ENCODE measurements at places on chromosomes 4 and X. TPM values are rescaled to one million over a fixed set of nuclear protein-coding genes. Genes with fewer than 3 reads are reported as not detected.

HSFX2 gene
- 0.82 TPM for polyA plus RNA-seq

TRIM2 gene
- 19.4 TPM for polyA plus RNA-seq

C4orf46 gene
- polyA plus RNA-seq = 16.2 TPM

UGT2A3 gene
- 19.6 TPM for polyA plus RNA-seq

JADE1 gene
- polyA plus RNA-seq = 29.7 TPM

GRCh38 chr4:156870131-156870530, 101.5 kb downstream of the PDGFC start:
- H3K27me3 ChIP-seq = no peaks in the 10 kb centered on the region
- H3K4me3 ChIP-seq = no peak overlapping the region
- no peak overlapping the region for H3K27ac ChIP-seq
- no peaks in the 10 kb centered on the region for H3K4me1 ChIP-seq
- DNase-seq = no peak

GRCh38 chr4:784401-785331, 41.3 kb downstream of the CPLX1 start:
- no peak overlapping the region for H3K4me3 ChIP-seq
- peaks cover 39% of the 10 kb centered on the region for H3K4me1 ChIP-seq
- H3K27me3 ChIP-seq = peaks cover 51% of the 10 kb centered on the region
- no peak overlapping the region for H3K27ac ChIP-seq
- H3K36me3 ChIP-seq = peaks cover 8% of the 10 kb centered on the region

- H3K4me1 ChIP-seq = no peaks in the 10 kb centered on the region
- no peak for DNase-seq
- H3K36me3 ChIP-seq = no peaks in the 10 kb centered on the region
These were observed 1634.3 kb upstream of the ADGRL3 start for GRCh38 chr4:59565836-59566235.

DNA sequence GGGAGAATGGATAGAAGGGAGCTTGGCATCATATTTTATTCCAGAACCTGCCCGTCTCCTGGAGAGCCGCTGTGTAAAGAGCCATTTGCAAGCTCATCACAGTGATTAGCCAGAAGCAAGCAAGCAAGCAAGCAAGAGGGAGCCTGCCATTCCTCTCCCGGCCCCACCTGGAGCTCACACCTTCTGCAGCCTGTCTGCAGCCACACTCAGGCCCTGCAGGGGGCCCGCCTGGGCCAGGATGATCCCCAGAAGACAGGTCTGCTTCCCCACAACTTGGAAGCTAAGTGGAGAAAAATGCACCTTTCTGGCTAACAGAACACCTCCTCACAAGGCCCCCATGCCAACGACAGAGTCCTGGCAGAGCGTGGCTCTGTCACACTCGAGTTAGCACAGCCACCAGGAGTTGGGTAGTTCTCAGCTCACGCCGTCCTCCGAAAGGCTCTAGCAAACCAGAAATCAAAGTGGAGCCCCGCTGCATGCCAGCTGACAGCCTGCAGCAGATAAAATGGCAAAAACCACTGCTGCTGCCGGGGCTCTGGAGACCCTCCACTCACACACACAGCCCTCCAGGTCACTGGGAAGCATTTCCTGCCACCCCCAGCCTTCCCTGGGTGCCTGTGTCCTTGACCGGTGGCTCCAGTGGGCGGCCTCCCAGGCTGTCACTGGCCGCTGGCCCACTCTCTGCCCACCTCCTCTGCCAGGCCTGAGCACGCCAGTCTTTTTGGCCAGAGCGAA, 54.9 kb downstream of the DCTD start:
- no peak overlapping the region for H3K27ac ChIP-seq
- no peaks in the 10 kb centered on the region for H3K36me3 ChIP-seq
- H3K27me3 ChIP-seq = no peaks in the 10 kb centered on the region
- no peak overlapping the region for H3K4me3 ChIP-seq

DNA sequence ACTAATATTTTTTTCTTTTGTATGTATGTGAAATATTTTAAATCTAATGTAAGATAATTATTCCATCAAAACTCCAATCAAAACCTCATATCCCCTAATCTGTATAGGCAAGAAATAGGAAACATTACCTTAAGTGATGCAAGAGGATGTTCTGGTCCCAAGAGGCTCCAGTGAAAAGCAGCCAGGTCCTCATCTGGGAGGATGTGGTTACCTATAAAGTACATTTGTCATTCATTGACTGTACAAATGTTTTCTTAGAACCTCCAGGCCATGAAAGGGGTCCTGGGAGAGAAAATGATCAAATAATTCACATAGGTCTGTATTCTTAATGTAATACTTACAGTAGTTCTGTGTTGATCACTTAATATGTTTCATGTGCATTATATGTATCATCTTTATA, 25.5 kb downstream of the FAM120C start:
- peaks cover 12% of the 10 kb centered on the region for H3K36me3 ChIP-seq
- no peaks in the 10 kb centered on the region for H3K4me1 ChIP-seq
- H3K27ac ChIP-seq = no peak overlapping the region
- H3K27me3 ChIP-seq = no peaks in the 10 kb centered on the region
- no peak for DNase-seq
- H3K4me3 ChIP-seq = no peak overlapping the region

DNA sequence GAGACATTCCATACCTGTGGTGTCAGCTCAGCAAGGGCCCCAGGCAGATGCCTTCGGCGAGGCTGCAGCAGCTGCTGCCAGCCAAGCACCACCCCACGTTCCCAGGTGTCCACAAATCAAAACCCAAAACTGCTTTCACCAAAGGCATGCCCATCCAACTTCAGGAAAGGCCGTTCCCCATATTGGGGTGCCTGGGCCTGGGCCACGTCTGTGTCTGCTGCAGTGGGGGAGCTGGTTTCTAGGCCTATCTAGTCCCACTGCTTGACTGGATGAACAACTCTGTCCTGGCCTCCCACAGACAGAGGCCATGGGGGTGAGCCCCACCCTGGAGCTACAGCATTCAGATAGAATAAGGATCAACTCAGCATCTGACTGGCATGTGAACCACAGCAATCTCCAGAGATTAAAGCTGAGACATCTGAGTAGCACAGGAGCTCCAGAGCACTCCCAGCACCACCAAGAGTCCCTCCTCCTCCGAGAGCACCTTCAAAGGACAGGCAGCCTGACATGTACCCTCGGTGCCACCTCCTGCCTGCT, 37.0 kb downstream of the NAT8L start:
- H3K27ac ChIP-seq = no peak overlapping the region
- H3K36me3 ChIP-seq = no peaks in the 10 kb centered on the region
- H3K27me3 ChIP-seq = peaks cover 5% of the 10 kb centered on the region
- H3K4me1 ChIP-seq = peaks cover 12% of the 10 kb centered on the region
- H3K4me3 ChIP-seq = no peak overlapping the region
- no peak for DNase-seq

DNA sequence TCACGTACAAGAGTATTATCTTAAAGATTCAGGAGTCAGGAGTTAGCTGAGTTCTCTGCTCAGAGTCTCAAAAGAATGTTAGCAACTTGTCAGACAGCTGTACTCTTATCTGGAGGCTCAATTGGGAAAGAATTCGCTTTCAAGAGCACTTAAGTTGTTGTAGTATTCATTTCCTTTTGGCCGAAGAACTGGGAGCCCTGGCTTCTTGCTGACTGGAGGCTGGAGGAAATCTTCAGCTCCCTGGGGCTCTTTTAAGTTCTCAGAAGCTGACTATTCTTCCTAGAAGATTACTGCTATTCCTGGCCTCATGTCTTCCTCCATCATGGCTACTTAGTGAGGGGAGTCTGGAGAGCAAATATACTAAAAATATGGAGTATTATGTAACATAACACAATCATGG, 587.2 kb downstream of the EPHA5 start:
- H3K36me3 ChIP-seq = no peaks in the 10 kb centered on the region
- H3K4me3 ChIP-seq = no peak overlapping the region
- H3K27me3 ChIP-seq = no peaks in the 10 kb centered on the region
- H3K27ac ChIP-seq = no peak overlapping the region
- H3K4me1 ChIP-seq = no peaks in the 10 kb centered on the region

DNA sequence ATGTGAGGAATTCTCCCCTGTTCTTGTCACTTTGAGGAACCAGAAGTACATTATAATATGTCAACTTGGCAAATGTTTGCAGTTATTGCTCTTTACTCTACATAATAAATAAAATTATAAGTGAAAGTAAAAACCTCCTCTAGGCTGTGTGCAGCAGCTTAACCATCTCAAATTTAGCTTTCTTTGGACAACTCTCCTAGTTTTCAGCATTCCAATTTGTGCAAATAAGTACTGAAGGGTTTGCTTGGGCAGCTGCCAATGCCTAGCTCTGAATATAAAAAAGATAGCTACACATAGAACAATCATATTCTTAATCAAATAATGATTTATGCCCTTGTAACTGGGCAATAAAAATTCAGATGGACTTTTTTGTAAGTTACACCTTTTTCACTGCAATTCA, 82.5 kb downstream of the GASK1B start:
- H3K36me3 ChIP-seq = no peaks in the 10 kb centered on the region
- no peaks in the 10 kb centered on the region for H3K27me3 ChIP-seq
- H3K4me3 ChIP-seq = no peak overlapping the region
- DNase-seq = peak; percentile 19
- H3K27ac ChIP-seq = no peak overlapping the region
- no peaks in the 10 kb centered on the region for H3K4me1 ChIP-seq

GRCh38 chr4:99104153-99104552, 15.6 kb upstream of the ADH5 start:
- no peaks in the 10 kb centered on the region for H3K36me3 ChIP-seq
- no peak overlapping the region for H3K27ac ChIP-seq
- no peak for DNase-seq
- no peaks in the 10 kb centered on the region for H3K27me3 ChIP-seq
- no peak overlapping the region for H3K4me3 ChIP-seq
- no peaks in the 10 kb centered on the region for H3K4me1 ChIP-seq

DNA sequence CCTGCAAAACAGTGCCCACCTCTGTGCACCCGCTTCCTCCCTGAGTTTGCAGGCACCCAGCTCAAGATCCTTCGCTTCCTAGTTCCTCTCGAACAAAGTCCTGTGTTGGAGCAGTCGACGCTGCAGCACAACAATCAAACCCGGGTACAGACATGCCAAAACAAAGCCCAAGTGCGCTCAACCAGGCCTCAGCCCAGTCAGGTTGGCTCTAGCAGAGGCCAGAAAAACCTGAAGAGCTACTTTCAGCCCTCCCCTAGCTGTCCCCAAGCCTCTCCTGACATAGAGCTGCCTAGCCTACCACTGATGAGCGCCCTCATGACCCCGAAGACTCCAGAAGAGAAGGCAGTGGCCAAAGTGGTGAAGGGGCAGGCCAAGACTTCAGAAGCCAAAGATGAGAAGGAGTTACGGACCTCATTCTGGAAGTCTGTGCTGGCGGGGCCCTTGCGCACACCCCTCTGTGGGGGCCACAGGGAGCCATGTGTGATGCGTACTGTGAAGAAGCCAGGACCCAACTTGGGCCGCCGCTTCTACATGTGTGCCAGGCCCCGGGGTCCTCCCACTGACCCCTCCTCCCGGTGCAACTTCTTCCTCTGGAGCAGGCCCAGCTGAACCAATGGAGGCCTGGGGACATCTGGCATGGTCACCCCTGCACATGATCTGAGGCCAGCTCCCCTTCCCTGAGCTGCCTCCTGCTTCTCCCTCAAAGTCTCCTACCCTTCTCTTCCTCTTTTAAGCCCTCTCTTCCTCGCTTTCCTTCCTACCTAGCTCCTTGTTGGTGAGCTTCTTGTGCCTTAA, 6.9 kb downstream of the APEX2 start:
- peaks cover 23% of the 10 kb centered on the region for H3K27me3 ChIP-seq
- H3K36me3 ChIP-seq = peaks cover 39% of the 10 kb centered on the region
- DNase-seq = no peak
- H3K4me1 ChIP-seq = peaks cover 8% of the 10 kb centered on the region

DNA sequence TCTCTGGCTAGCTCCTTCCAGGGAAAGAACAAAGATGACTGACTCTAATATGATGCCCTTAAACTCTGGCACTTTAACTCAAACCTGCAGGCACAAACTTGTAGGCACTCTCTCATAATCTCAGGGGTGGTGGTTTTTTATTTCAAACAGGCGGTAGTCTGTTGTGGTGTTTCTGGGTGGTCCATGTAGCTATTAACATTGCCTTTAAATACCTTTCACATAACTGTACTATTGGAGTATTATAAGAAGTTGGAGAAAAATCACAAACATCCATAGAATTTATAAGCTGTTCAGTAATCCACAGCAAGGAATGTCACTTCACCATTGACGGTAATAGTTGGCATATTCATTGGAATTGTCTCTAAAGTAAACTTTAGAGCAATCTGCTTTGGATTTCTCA, 204.2 kb upstream of the PDE5A start:
- no peak for DNase-seq
- H3K4me1 ChIP-seq = no peaks in the 10 kb centered on the region
- no peak overlapping the region for H3K27ac ChIP-seq
- H3K4me3 ChIP-seq = no peak overlapping the region

GRCh38 chr4:184281231-184282139, 63.8 kb upstream of the ENPP6 start:
- no peak for DNase-seq
- H3K27ac ChIP-seq = no peak overlapping the region
- no peak overlapping the region for H3K4me3 ChIP-seq
- no peaks in the 10 kb centered on the region for H3K27me3 ChIP-seq

DNA sequence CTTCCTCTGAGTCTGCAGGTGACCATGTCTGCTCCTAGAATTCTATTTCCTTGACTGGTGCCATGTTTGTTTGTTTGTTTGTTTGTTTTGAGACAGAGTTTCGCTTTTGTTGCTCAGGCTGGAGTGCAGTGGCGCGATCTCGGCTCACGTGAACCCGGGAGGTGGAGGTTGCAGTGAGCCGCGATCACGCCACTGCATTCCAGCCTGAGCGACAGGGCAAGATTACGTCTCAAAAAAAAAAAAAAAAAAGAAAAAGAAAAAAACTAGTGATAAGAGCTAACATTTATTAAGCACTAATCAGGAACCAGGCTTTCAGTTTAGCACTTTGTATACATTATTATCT, 7.2 kb downstream of the SAT1 start:
- H3K27ac ChIP-seq = no peak overlapping the region
- no peaks in the 10 kb centered on the region for H3K4me1 ChIP-seq
- no peaks in the 10 kb centered on the region for H3K36me3 ChIP-seq
- peaks cover 10% of the 10 kb centered on the region for H3K27me3 ChIP-seq

DNA sequence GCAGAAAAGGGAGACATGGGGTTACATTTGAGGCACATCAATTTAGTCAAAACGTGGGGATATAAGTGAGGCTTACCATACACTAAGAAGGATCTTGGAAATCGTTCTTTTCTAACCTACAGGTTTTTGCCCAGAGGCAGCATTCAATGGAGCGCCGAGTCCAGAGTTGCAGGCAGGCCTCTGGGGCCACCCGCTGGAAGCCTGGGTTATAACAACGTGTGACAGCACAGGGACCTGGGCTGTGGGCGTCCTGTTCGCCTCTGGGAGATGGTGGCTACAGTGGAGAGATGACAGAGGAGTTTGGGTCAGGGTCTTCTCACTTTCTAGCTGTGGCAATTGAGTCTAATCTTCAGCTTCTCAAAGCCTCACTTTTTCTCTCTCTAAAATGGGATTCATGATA, 53.9 kb downstream of the ENPP6 start:
- DNase-seq = peak; percentile 61
- peaks cover 10% of the 10 kb centered on the region for H3K4me1 ChIP-seq
- H3K27me3 ChIP-seq = no peaks in the 10 kb centered on the region
- H3K27ac ChIP-seq = no peak overlapping the region

- H3K4me3 ChIP-seq = no peak overlapping the region
- H3K27me3 ChIP-seq = no peaks in the 10 kb centered on the region
- no peak overlapping the region for H3K27ac ChIP-seq
- H3K36me3 ChIP-seq = no peaks in the 10 kb centered on the region
These were observed 1456.8 kb upstream of the AGA start for GRCh38 chr4:178899084-178899483.
